ENCODE measurements at places on chromosomes 16 and 17.

GRCh38 chr16:80972611-80973010 is 34.1 kb downstream of the CMC2 start:
- no peak for DNase-seq

GRCh38 chr17:74637265-74637664 is 13.7 kb upstream of the CD300E start:
- no peak for DNase-seq

- DNase-seq = no peak
Measured at GRCh38 chr17:47280072-47280811, 26.6 kb downstream of the ITGB3 start.

DNA sequence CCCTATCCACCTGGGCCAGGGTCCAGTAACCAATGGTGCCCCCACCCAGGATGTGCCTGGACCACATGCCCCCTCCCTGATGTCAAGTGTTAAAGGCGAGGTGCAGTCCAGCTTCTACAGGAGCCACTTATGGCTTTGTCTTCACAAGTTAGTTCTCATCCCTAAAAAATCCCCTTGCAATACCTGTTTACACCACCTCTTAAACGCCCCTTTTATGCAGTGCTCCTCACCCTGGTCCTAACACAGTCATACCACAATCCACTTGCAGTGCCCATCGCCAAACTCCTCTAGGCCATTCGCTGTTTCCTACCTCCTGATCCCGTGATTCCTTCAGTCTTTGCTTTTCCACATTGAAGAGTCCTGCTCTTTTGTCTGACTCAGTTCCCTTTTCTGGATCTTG is 7.1 kb downstream of the GLYR1 start:
- DNase-seq = no peak

DNA sequence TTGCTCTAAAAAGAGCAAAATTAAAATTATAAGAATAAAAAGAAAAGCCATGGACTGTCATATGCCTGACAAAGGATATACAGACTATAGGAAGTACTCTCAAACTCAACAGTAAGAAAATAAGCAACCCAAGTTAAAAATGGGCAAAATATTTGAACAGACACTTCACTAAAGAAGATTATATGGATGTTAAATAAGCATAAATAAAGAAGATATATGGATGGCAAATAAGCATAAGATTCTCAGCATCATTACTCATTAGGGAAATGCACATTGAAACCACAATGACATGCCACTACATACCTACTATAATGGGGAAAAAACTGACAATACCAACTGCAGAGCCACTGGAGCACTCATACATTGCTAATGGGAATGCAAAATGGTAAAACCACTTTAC is 14.9 kb upstream of the BEAN1 start:
- DNase-seq = no peak

- DNase-seq = no peak
Measured at GRCh38 chr17:76683011-76683755, 27.6 kb downstream of the MXRA7 start.

GRCh38 chr17:58614859-58615459 is 76.9 kb downstream of the TEX14 start:
- DNase-seq = no peak

GRCh38 chr17:77645072-77646045 is 313.1 kb upstream of the TNRC6C start:
- DNase-seq = peak; percentile 25

- no peak for DNase-seq
Measured at GRCh38 chr17:61349350-61349749, 50.3 kb upstream of the TBX2 start.

DNA sequence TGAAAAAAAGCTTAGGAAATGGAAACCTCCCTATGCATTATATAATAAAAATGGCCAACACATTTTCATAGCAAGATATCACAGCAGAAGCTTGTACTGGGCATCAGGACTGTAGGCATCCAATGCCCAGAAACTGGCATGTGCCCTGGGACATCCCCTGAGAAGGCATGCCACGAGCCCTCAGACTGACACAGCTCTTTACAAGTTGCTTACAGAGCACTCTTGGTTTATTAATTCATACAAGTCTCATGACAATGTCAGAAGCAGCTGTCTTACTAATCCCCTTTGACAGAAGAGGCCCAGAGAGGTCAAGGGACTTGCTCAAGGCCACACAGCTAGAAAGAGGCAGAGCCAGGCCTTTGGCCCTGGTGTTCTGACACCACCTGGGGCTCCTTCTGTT is 5.6 kb upstream of the CCL2 start:
- no peak for DNase-seq

- DNase-seq = no peak
Measured at GRCh38 chr17:4934173-4934979, 2.3 kb downstream of the GP1BA start.

DNA sequence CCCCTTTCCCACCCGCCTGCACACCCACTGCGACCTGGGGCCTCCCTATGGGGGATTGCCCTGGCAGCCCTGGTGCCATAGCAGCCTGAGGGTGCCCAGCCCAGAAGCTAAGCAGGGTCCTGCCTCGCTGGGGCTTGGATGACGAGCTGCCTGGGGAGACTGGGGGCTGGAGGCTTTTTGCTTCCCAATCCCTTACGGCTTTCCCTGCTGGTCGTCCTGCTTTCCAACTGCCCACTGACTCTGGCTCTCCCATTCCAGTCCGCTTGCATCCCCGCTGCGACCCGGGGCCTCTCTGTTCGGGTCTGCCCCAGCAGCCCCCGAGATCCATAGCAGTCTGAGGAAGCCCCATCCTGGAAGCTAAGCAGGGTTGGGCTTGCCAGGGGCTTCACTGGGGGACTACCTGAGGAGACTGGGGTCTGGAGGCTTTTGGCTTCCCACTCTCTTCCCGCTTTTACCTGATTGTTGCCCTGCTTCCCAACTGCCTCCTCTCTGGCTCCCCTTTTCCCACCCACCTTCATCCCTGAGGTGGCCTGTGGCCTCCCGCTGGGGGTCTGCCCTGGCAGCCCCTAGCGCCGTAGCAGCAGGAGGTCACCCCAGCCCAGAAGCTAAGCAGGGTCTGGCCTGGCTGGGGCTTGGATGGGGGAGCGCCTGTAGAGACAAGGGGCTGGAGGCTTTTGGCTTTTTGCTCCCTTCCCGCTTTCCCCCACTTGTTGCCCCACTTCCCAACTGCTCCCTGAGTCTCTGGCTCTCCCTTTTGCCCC is 2292.8 kb downstream of the TP53TG3F start:
- DNase-seq = no peak

DNA sequence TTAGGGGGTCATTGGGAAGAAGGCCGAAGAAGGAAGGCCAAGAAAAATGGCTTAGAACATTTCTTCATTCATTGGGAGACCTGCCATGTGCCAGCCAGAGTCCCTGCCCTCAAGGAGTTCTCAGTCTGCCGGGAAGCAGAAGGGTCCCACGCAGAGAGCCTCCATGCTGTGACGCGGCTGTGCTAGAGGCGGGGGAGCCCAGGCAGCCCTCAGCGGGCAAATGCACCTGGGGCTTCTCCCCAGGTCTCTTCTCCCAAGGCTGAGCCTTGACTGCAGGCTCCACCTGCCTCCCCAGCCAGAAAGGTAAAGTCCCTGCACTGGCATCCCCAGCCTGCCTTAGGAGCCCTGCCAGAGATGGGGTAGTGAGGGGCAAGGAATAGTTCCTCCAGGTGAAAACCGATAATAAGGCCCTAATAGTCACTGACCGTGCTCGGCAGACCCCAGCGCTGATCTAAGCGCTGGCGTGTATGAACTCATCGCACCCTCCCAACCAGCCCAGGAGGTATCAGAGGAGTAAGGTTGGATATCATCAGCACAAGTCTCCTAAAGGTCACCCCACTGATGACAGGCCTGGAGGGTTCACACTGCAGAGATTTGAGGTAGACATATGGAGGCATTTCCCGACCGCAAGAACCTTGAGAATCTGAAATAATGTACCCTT is 6.0 kb upstream of the CDR2L start:
- DNase-seq = no peak

DNA sequence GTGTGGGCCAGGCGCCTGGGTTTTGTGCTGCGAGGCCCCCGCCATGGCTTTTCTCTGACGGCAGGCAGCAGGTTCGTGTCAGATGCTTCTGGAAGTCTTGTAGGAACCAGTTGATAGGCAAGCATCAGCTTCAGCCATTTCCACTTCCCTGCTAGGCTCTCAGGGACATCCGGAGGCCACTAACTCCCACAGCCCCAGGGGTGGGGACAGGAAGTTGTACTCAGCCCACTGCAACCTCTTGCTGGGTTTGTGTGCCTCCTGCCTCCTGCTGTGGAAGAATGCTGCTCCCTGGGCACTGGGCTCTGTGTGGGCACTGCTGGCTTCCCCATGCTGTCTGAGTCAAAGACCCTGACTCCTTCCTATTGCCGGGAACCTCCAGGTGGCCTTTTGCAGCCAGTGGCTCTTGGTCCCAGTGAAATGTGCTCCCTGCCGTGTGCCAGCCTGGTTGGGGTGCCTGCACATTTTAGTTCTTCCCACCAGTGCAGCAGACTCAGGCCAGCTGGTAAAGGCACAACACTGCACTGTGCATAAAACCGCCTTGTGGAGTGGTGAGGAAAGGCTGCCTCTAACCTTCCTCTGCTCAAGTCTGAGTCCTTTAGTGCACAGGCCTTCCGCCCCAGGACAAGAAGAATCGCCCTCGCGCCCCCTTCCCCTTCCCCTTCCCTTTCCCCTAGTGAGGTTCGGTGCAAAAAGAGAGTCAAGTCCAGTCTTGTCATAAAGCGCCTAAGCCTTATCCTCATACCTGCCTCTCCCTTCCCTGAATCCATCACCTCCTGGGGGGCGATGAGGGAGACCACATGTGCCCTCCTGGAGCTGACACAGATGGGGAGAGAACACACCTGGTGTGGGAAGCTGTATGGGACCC is 16.6 kb downstream of the LDHD start:
- no peak for DNase-seq

GRCh38 chr17:15954222-15954621 is 9.3 kb downstream of the ADORA2B start:
- DNase-seq = no peak

- DNase-seq = no peak
Measured at GRCh38 chr17:63973247-63973646, 529 bp upstream of the SCN4A start.

- no peak for DNase-seq
Measured at GRCh38 chr16:25124503-25124902, 13.0 kb downstream of the LCMT1 start.

GRCh38 chr17:78745407-78746088 is 36.5 kb downstream of the CYTH1 start:
- no peak for DNase-seq

- no peak for DNase-seq
Measured at GRCh38 chr17:63540590-63540989, 9.7 kb upstream of the DCAF7 start.

- DNase-seq = no peak
Measured at GRCh38 chr17:28240688-28241340, 78.2 kb upstream of the TMEM97 start.

- DNase-seq = no peak
Measured at GRCh38 chr17:42920106-42920900, 19.7 kb downstream of the G6PC1 start.

GRCh38 chr17:54899201-54899600 is 1.5 kb upstream of the TOM1L1 start:
- DNase-seq = no peak

DNA sequence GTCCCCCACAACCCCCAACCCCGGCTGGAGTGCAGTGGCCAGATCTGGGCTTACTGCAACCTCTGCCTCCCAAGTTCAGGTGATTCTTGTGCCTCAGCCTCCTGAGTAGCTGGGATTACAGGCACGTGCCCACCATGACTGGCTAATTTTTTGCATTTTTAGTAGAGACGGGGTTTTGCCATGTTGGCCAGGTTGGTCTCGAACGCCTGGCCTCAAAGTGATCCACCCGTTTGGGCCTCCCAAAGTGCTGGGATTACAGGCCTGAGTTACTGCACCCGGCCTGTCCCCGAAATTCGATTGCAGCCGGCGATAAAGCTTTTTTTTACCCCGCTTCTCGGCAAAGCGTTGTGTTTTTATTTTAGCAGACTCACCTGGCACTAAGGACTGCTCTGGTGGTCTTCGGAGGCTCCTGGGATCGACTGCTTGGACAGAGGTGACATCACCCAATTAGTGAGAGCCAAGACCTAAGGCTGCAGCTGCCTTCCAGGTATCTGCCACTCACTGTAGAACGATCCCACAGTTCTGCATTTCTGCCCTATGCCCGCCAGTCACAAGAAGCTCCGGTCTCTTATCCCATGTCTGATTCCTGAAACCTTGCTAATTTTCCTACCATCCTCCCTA is 82.2 kb upstream of the ARL4D start:
- no peak for DNase-seq

GRCh38 chr17:1107083-1107776 is 72.6 kb downstream of the ABR start:
- no peak for DNase-seq

DNA sequence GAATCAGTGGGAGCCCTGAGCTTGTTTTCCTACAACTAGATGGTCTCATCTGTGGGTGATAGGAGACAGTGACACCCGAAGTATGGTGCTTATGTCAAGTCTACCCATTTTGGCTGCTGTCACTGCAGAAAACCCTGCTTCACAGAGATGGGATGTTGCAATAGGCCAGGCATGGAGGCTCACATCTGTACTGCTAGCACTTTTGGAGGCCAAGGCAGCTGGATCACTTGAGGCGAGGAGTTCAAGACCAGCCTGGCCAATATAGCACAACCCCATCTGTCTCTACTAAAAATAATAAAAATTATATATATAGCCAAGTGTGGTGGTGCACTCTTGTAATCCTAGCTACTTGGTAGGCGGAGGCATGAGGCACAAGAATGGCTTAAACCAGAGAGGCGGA is 2.3 kb upstream of the HERPUD1 start:
- DNase-seq = no peak

DNA sequence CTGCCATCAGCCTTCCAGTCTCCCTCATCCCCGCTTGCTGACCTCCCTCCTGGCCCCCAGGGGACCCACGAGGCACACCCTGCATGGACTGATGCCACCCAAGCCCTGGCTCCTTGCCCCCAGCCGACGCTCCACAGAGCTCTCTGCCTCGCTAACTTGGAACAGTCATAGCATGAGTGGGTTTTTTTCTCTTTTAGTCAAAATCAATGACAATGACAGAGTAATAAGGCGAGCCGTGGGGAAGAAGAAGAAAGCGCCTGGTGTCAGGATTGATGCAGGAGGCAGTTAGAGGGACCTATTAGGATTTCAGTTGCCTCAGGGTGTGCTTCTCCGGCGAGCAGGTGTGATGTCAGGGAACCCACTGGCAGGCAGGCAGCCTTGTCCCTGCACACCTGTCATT is 176.3 kb upstream of the TNRC6C start:
- DNase-seq = no peak

DNA sequence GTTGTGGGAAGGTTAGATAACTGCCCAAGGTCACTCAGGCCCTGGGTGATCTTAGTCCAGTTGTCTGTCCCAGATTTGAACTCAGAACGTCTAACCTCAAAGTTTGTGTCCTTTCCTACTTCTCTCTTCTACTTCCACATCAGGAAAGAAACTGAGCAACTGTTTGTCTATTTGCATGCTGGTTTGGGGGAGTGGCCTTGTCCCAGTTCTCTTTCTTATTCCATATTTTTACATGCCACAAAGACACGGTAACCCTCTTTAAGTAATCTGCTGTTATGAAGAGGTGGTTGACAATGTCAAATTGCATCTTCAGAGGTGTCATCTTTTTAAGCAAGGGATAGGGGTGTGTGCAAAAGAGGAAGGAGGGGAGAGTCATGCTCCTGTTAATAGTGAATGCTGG is 432.5 kb downstream of the HS3ST3B1 start:
- DNase-seq = no peak

GRCh38 chr17:77768248-77768852 is 190.2 kb upstream of the TNRC6C start:
- DNase-seq = no peak

- no peak for DNase-seq
Measured at GRCh38 chr16:47470810-47471209, 9.7 kb downstream of the PHKB start.
